ENCODE measurements at places on chromosomes 2 and 18. TPM values are rescaled to one million over a fixed set of nuclear protein-coding genes. Genes with fewer than 3 reads are reported as not detected.

DNA sequence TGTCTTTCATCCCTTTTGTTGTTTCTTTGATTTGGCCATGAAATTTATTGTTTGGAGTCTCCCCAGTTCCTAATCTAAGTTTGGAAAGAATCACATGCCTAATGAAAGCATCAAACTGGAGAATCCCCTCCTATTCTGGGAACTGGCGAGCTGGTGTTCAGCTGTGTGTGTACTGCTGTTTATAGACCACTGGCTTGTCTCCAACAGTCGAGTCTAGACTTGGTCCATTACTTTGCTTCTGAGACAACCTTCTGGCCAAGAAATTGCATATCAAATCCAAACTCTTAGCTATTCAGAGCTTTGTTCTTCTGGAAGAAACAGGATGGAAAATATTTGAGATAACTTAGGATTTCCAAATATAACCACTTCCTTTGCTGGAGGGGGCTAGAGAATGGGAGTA is 111.5 kb upstream of the THSD7B start:
- H3K27ac ChIP-seq = no peak overlapping the region
- DNase-seq = no peak
- no peaks in the 10 kb centered on the region for H3K27me3 ChIP-seq
- H3K4me1 ChIP-seq = no peaks in the 10 kb centered on the region

Gene PARD6G
- 7.4 TPM for polyA plus RNA-seq

Gene ZNF513
- polyA plus RNA-seq = 23.1 TPM

- H3K4me1 ChIP-seq = no peaks in the 10 kb centered on the region
- no peaks in the 10 kb centered on the region for H3K36me3 ChIP-seq
- H3K27me3 ChIP-seq = no peaks in the 10 kb centered on the region
Observed at GRCh38 chr18:30971338-30971956, 71.1 kb downstream of the DSC3 start.

- no peak for DNase-seq
- no peaks in the 10 kb centered on the region for H3K27me3 ChIP-seq
- H3K4me3 ChIP-seq = no peak overlapping the region
- H3K4me1 ChIP-seq = peaks cover 3% of the 10 kb centered on the region
- H3K36me3 ChIP-seq = no peaks in the 10 kb centered on the region
- no peak overlapping the region for H3K27ac ChIP-seq
Observed at GRCh38 chr2:157420771-157421323, 23.0 kb downstream of the CYTIP start.

- no peak overlapping the region for H3K27ac ChIP-seq
- no peaks in the 10 kb centered on the region for H3K27me3 ChIP-seq
- H3K4me1 ChIP-seq = no peaks in the 10 kb centered on the region
- no peaks in the 10 kb centered on the region for H3K36me3 ChIP-seq
- H3K4me3 ChIP-seq = no peak overlapping the region
Observed at GRCh38 chr18:4125224-4125623, 329.9 kb downstream of the DLGAP1 start.

Gene PFN4
- 1.3 TPM for polyA plus RNA-seq

Gene MYOM1
- 8.7 TPM for polyA plus RNA-seq

Gene ASB18
- polyA plus RNA-seq = 0.03 TPM

Gene CGREF1
- 11.5 TPM for polyA plus RNA-seq

DNA sequence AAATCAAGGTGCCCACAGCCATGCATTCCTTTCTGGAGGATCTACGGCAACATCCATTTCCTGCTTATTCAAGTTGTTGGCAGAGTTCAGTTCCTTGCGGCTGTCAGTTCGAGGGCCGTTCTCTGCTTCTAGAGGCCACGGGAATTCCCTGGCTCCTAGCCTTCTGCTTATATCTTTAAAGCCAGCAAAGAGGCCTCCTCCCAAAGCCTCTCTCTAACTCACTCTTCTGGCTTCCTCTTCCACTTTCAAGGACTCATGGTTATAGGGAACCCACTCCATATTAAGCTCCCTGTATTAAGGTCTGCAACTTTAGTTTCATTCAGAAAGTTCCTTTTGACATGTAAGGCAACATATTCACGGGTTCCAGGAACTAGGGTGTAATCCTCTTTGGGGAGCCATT is 150.1 kb upstream of the RMP24 start:
- H3K27ac ChIP-seq = no peak overlapping the region
- H3K27me3 ChIP-seq = no peaks in the 10 kb centered on the region
- no peaks in the 10 kb centered on the region for H3K36me3 ChIP-seq
- DNase-seq = no peak

DNA sequence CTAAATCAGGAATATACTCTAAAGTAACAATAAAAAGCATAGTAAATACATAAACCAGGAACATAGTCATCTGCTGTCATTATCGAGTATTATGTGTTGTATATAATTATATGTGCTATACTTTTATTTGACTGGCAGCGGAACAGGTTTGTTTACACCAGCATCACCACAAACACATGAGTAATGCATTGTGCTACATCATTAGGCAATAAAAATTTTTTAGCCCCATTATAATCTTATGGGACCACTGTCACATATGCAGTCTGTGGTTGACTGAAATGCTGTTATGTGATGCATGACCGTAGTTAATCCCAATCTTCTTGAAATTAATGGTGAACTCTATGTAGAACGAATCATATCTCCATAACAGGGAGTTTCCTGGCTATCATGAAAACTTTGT is 136.7 kb upstream of the ZFP36L2 start:
- H3K36me3 ChIP-seq = no peaks in the 10 kb centered on the region
- no peak overlapping the region for H3K27ac ChIP-seq

Gene ELOA2
- 0.01 TPM for polyA plus RNA-seq

DNA sequence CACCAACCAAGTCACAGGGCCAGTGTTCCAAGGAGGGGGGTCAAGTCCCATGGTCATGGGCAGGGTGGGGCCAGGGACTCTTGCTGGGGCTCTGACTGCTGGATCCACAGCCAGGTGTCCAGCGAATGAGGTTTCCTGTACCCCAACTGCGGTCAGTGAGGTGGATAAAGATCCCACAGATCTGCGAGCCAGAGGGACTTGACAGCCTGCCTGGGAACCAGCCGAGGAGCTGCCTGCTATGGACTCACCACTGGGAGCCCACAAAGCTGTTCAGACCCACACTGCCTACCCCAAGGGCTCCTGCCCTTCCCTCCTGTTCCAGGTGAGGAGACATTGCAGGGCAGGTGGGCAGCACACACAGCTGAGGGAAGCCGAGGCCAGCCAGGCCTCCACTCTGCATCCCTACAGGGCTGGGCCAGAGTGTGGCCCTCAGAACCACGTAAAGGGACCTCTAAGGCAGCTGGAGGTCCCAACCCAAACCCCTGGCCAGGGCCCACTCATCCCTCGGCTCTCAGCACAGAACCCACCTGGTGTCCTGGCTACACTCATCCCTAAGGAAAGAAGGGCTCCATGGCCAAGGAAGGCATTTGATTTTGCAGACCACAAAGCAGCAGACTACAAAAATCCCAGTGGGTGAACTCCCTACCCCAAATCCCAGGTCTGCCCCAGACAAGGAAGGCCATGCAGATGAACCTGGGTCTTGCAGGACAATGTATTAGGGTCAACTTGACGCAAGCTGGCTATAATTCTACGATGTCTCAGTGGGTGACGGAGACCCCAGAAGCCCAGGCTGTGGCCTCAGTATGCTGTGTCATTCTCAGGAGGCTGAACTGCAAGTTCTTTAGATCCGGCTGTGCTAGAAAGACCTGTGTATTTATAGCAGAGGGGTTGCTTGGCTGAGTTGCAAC is 209.2 kb downstream of the MGAT5 start:
- peaks cover 3% of the 10 kb centered on the region for H3K4me1 ChIP-seq
- no peaks in the 10 kb centered on the region for H3K36me3 ChIP-seq
- no peak overlapping the region for H3K4me3 ChIP-seq

- no peaks in the 10 kb centered on the region for H3K27me3 ChIP-seq
- no peak overlapping the region for H3K27ac ChIP-seq
- no peak for DNase-seq
Observed at GRCh38 chr2:53530126-53530525, 237.5 kb upstream of the CHAC2 start.

DNA sequence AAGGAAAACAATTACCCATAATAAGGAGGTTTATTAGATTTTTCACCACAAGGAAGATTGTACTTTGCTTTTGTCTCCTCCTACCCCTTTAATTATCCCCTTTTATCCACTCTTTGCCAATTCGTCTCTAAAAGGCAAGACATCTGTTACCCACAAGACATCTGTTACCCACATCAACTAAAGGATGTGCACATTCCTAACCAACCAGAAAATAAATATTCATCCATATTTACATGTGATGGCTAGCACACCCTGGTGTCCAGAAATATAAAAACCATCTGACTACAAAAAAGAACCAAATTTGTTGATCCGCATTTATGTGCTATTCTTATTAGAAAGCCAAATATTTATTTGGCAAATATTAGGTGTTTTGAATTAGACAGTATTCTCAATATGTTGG is 35.7 kb downstream of the ACVR1C start:
- no peaks in the 10 kb centered on the region for H3K4me1 ChIP-seq
- H3K27ac ChIP-seq = no peak overlapping the region
- no peak for DNase-seq
- H3K4me3 ChIP-seq = no peak overlapping the region

Gene ANKRD30B
- 0.10 TPM for polyA plus RNA-seq

Gene SCN7A
- 6.7 TPM for polyA plus RNA-seq

GRCh38 chr2:45650851-45651414 is 542 bp upstream of the PRKCE start:
- H3K4me3 ChIP-seq = peak overlapping the region; percentile 93
- H3K27me3 ChIP-seq = no peaks in the 10 kb centered on the region
- peaks cover 3% of the 10 kb centered on the region for H3K36me3 ChIP-seq
- peaks cover 29% of the 10 kb centered on the region for H3K4me1 ChIP-seq
- DNase-seq = peak; percentile 95
- peak overlapping the region; percentile 94 for H3K27ac ChIP-seq

- H3K4me1 ChIP-seq = peaks cover 3% of the 10 kb centered on the region
- no peak for DNase-seq
- H3K27me3 ChIP-seq = no peaks in the 10 kb centered on the region
- H3K36me3 ChIP-seq = no peaks in the 10 kb centered on the region
- no peak overlapping the region for H3K4me3 ChIP-seq
Observed at GRCh38 chr2:95314598-95314963, 17.4 kb downstream of the KCNIP3 start.

DNA sequence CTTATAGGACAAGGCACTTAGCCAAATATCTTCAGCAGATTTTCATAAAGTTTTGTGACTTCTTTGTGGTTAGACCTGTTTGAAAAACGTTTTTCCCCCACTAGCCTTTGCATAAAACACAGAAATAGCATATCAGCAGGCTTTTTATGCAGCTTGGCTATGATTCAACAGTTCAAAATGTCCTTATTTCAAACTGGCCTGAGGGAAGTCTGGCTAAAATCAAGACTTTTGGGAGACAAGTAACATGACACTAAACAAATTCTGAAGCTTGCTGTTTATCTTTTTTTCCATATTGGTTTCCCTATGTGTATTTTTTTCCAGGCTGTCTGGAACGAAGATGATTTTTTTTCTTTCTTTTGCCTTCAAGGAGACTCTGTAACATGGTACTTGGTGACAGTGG is 95.1 kb upstream of the L3MBTL4 start:
- no peak overlapping the region for H3K4me3 ChIP-seq
- H3K27ac ChIP-seq = no peak overlapping the region
- H3K36me3 ChIP-seq = no peaks in the 10 kb centered on the region
- H3K27me3 ChIP-seq = no peaks in the 10 kb centered on the region
- no peaks in the 10 kb centered on the region for H3K4me1 ChIP-seq

- no peaks in the 10 kb centered on the region for H3K36me3 ChIP-seq
- H3K4me3 ChIP-seq = peak overlapping the region; percentile 91
- H3K4me1 ChIP-seq = peaks cover 3% of the 10 kb centered on the region
- peak overlapping the region; percentile 99 for H3K27ac ChIP-seq
Observed at GRCh38 chr2:202376460-202377206, 506 bp downstream of the BMPR2 start.

DNA sequence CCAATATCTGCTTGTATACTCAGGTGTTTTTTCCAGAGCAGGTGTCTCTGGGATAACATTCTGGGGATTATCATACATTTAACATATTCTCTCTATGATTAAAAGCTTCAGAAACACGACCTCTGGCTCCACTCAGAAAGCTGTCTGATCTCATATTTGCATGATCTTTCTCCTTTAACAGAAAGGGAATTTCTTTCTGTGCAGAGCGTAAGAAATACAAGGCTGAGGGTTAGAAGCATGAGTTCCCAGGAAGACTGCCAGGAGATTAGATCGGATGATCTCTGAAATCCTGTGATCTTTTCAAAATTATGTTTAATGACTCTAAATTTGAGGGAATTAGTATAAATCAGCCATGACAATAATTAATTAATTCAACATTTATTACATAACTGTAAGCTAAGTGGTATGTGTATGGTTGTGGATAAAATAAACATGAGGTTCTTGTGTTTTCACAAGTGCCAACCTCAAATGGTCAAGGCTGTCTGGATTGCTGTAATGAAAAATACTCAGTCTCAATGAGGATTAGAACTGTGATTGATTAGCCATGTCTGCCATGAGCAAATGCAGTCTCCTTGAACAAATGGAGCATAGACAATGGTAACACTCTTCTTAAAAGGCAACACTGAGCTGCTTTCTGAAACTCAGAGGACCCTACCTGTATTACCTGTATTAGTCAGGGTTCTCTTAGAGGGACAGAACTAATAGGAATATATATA is 304.9 kb downstream of the STK39 start:
- H3K4me3 ChIP-seq = no peak overlapping the region
- DNase-seq = no peak
- no peaks in the 10 kb centered on the region for H3K27me3 ChIP-seq
- no peaks in the 10 kb centered on the region for H3K4me1 ChIP-seq
- H3K36me3 ChIP-seq = no peaks in the 10 kb centered on the region

Gene ALPG
- not detected for polyA plus RNA-seq
